ENCODE measurements at places on chromosomes 6 and 20. TPM values are rescaled to one million over a fixed set of nuclear protein-coding genes. Genes with fewer than 3 reads are reported as not detected.

The PDE10A gene
- not detected for total RNA-seq

The LY86 gene
- not detected for total RNA-seq

The SYCP2 gene
- total RNA-seq, result 0.25 TPM

The RNF182 gene
- total RNA-seq, result not detected

The XKR7 gene
- not detected for total RNA-seq

The SNPH gene
- 0.09 TPM for total RNA-seq

The VGLL2 gene
- not detected for total RNA-seq

The ASIP gene
- total RNA-seq, result not detected

The HUS1B gene
- not detected for total RNA-seq

The BMP6 gene
- not detected for total RNA-seq

The MEP1A gene
- total RNA-seq, result 0.10 TPM

The EYA4 gene
- total RNA-seq, result not detected

The EGFL8 gene
- 3.1 TPM for total RNA-seq

The HMGCLL1 gene
- total RNA-seq, result not detected

The ILRUN gene
- total RNA-seq, result 90.8 TPM

The TGM3 gene
- not detected for total RNA-seq

The LY6G6F gene
- not detected for total RNA-seq

The TRIM40 gene
- 0.13 TPM for total RNA-seq

The LGSN gene
- total RNA-seq, result 0.53 TPM

The PBOV1 gene
- not detected for total RNA-seq

The SHLD1 gene
- 8.9 TPM for total RNA-seq

The BACH2 gene
- not detected for total RNA-seq

The NUP43 gene
- 148 TPM for total RNA-seq

The INSM1 gene
- total RNA-seq, result not detected

The CD93 gene
- total RNA-seq, result not detected

The MAS1 gene
- not detected for total RNA-seq

The STX11 gene
- not detected for total RNA-seq

The AGPAT4 gene
- total RNA-seq, result 0.07 TPM

The SRMS gene
- not detected for total RNA-seq

The BPIFB1 gene
- 0.82 TPM for total RNA-seq

The ZNF831 gene
- not detected for total RNA-seq

The HLA-DQA1 gene
- total RNA-seq, result not detected
